ENCODE measurements at places on chromosomes 3 and 15. TPM values are rescaled to one million over a fixed set of nuclear protein-coding genes. Genes with fewer than 3 reads are reported as not detected.

KATNBL1 gene
- 116 TPM for total RNA-seq

DNA sequence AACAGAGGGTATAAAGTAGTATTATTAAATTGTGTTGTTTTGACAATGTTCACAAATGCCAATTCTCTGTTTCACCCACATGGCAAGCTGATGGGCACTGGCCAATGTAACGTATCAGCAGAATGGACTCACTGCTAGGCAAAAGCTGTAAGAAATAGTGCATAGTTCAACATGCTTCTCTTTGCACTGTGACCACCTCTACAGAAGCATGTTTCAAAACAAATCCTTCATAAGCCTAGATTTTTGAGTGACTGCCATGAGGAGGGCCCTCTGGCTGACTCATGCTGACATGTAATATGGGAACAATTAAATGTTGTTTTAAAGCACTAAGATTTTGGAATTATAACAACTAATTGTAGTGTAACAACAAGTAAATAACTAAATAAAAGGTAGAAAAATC lies 3.2 kb downstream of the GBE1 start:
- no peak for DNase-seq

TUSC2 gene
- total RNA-seq = 18.2 TPM

DNA sequence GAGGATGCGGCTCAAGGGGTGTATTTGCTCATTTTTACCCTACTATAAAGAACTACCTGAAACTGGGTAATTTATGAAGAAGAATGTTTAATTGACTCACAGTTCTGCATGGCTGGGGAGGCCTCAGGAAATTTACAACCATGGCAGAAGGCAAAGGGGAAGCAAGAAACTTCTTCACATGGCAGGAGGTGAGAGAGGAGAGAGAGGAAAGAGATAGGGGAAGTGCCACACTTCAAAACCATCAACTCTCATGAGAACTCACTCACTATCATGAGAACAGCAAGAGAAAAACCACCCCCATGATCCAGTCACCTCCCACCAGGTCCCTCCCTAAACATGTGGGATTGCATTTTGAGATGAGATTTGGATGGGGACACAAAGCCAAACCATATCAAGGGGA lies 192.7 kb downstream of the DIPK2A start:
- no peak for DNase-seq

GRCh38 chr3:134211797-134212196 lies 38.9 kb downstream of the RYK start:
- DNase-seq = no peak

HTR3E gene
- not detected for total RNA-seq

GRCh38 chr3:139308560-139308959 lies 35.3 kb upstream of the MRPS22 start:
- no peak for DNase-seq

DNA sequence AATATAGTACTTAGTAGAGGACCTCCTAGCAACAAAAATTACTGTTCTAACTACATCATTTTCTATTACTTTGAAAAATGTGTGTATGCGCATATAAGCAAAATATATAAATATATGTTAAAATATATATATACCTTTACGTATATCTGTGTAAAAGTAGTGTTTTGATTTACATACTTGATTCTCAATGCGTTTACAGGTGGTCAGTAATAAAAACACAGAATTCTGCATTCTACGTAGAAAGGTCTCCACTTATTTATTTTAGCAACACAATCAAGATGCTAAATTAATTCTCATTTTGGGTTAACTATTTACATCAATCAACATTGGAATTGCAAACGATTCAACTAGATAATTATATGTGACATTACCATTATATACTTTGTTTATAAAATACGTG lies 158.0 kb downstream of the ATG7 start:
- DNase-seq = no peak

GRCh38 chr15:71044006-71044405 lies 71.3 kb upstream of the THSD4 start:
- DNase-seq = no peak

ARRDC4 gene
- 10.2 TPM for total RNA-seq

DNA sequence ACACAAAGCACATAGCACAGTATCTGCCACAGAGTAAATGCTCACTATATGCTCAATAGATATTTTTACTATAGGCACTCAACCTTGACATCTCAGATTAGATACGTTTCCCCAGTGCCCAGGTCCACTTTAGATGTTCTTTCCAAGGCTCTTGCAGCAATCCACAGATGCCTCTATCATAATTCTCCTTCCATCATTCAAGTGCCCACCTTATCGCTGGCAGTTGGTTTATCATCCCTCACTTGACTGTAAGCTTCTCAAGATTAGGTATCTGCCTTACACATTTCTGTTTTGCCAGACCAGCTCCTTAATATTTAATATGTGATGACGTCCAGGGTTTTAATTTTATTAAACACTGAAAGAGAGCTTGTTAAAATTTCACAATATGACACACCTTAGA lies 8.6 kb downstream of the NCEH1 start:
- DNase-seq = no peak

DNA sequence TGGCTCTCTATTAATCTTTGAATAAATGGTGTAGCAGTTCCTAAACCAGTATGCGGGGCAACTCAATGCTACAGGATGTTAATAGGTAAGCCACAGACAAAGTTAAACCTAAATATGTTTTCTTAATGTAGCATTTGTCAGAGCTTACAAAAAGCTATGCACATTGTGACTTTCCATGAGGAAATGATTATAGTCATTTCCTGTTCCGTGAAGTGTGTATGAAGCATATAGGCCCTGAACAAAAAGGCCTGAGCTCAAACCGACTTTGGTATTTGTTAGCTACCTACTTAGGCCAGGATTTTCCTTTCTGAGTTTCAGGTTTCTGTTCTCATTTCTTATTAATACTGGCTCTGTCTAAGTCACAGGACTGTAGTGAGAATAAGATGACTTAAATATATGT lies 14.2 kb downstream of the ZNF80 start:
- no peak for DNase-seq

GRCh38 chr3:2851361-2851760 lies 258.8 kb downstream of the IL5RA start:
- no peak for DNase-seq

GRCh38 chr3:2770451-2770850 lies 339.7 kb downstream of the IL5RA start:
- DNase-seq = no peak

DNA sequence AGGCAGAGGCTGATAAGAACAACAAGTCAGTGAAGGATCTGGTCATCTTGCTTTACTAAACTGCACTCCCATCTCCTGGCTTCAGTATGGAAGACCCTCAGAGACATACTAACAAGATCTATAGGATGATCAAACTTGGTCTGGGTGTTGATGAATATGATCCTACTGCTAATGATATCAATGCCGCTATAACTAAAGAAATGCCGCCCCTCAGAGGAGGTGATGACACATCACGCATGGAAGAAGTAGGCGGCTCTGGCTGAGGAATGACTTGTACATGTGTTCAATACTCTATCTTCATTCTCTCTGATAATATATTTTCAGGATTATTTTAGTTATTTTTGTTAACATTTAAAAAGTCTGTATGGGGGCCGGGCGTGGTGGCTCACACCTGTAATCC lies 17.5 kb upstream of the EIF2B5 start:
- no peak for DNase-seq

NPAP1 gene
- total RNA-seq = 0.41 TPM

PGBD4 gene
- 1.5 TPM for total RNA-seq

SCG3 gene
- total RNA-seq = not detected

NSUN3 gene
- total RNA-seq = 7.1 TPM

- no peak for DNase-seq
Observed at GRCh38 chr15:101118615-101119014, 133.2 kb downstream of the CHSY1 start.

C15orf39 gene
- 8.8 TPM for total RNA-seq

DNA sequence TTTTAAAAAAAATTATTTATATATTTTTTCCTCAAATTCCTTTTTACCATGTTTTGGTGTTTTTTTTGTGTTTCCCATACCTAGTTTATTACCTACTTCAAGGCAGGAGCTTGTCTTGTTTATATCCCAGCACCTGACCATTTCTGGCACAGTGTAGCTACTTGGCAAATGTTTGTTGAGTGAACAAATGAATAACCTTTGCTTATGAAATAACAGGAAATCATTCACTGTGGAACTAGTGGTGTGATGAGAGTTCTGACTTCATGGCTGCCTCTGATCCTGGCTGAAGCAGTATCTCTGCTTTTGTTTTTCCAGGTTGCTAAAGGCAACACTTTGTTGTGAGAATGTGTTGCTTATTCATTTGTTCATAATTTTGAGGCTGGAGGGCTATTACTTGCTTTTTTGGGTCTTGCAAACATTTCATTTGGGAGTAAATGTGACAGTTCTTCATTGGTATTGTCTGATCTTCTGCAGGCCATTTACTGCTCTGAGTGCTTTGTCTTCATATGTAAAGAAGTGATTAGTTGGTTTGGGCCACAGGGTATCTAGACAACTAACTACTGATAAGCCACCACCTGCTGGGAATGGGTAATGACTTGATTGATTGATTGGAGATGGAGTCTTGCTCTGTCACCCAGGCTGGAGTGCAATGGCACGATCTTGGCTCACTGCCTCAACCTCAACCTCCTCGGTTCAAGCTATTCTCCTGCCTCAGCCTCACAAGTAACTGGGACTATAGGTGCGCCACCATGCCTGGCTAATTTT lies 5.7 kb downstream of the RAD54L2 start:
- DNase-seq = no peak

DNA sequence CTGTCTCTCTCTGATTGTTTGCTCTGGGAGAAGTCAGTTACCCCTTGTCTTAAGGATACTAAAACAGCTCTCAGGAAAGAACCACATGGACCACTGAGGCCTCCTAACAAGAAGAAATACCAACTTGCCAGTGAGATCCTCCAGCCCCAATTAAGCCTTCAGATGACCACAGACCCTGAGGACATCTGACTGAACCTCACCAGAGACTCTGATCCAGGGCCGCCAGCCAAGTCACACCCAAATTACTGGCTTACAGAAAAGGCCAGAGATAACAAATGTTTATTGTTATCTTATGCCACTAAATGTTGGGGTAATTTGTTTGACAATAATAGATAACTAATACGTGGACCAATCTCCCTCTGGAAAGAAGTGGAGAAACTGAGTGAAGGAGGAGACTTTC lies 40.2 kb downstream of the SLC12A8 start:
- DNase-seq = no peak

DNA sequence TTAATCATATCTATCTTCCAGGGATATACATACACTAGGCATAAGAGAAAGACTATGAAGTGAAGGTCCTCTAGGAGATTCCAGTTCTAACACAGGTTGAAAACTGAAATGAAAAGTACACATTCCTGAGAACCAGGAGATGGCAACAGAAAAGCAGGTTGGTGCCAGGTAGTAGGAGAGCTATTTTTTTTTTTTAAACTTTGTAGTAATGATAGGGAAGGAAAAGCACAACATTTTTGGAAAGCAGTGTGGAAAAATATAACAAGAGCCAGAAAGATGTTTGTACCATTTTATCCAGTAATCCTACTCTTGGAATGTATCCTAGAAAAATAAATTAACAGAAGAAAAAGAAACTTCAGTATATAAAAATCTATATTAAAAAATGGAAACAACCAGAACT lies 189.9 kb downstream of the DTWD1 start:
- DNase-seq = no peak

PIK3R4 gene
- total RNA-seq = 44.2 TPM
